ENCODE measurements at places on chromosomes 3 and 15.

- peak; percentile 78 for DNase-seq
These were observed 27.4 kb downstream of the STOML1 start for GRCh38 chr15:73964736-73965093.

DNA sequence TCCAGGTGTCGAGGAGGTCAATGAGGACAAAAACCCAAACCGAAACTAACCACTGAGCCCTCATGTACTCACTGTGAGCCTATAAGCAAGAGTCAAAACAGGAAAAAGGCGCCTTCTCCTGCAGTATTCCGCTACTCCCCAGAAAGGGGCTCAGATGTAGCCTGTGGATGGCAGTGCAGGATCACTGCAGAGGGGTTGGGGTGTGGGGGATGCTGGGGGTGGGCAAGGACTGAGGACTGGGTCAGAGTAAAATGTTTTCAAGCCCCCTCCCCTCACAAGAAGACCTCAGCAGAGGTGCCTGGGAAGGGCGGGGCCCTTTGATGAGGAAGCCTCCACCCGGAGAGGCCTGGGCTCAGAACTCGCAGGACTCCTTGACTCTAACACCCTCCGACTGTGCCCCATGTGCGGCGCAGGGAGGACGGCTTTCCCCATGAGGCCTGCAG lies 170.1 kb downstream of the OSBPL10 start:
- DNase-seq: no peak

- DNase-seq: no peak
These were observed 30.1 kb downstream of the CFAP161 start for GRCh38 chr15:81163961-81164800.

DNA sequence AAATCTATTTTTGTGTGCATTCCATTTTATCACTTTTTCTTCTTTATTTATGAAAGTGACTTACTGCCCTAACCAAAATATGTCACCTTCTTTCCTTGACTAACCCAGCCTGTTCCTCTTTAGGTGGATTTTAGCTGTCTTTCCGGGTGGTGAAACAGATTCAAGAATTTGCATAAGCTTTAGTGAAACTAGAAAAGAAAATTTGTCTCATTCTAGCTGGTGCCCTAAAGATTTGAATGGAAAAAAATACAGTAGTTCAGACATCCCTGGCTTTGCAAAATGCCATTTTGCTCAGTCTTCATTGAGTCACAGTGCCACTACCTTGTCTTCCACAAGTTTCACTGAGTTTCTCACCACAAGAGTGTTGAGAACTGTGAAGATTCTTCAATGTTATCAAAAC lies 28.2 kb upstream of the CCDC50 start:
- no peak for DNase-seq

DNA sequence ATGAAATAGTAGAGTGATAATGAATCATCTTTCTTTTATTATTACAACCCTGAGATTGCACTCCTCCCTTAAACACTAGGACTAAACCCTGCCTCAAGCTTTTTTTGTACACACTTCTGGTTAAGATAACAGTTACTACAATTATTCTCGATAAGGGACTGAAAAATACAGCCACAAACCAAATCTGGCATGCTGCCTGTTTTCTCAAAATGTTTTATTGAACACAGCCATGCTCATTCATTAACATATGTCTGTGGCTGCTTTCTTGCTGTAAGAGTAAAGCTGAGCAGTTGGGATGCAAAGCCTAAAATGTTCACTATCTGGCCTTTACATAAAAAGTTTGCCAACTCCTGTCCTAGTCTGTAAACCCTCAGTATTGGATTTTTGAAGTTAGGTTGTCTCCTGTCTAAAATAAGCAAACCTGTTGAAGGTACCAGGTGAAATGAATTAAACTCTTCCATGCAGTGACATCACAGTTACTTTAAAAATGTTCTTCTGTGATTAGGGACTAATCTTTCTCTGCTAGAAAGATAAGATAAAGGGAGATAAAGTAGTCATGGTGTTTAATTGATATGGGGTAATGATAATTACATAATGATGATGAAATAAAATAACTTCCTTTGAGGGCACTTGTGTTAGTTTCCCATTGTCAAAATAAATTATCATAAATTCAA lies 218.2 kb downstream of the STXBP5L start:
- DNase-seq: no peak

DNA sequence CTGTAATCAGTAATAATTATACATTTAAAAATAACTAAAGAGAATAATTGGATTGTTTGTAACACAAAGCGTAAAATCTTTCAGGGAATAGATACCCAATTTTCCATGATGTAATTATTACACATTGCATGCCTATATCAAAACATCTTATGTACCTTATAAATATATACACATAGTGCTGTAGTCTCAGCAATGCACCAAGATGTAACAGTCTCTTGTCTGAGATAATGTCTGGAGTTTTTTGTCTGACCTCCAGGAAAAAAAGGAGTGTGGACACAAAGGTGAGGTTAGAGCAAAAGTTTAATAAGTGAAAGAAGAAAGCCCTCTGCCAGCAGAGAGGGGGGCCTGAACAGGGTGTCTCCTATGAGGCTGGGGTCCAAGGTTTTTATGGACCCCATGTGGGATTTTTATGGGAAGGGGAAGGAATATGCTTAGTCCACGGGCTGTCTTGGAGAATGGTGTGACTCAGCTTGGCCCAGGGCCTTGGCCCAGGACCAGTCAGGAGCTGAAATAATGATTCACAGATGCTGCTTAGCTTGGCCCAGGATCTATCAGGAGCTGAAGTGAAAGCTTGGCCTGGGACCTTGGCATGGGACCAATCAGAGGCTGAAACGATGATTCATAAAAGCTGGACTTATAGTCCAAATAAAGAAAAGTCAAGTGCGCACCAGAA lies 545.0 kb downstream of the ZPLD1 start:
- DNase-seq: no peak

- no peak for DNase-seq
These were observed 354.1 kb downstream of the GABRG3 start for GRCh38 chr15:27324886-27325615.

- peak; percentile 28 for DNase-seq
These were observed 13.6 kb downstream of the WNT7A start for GRCh38 chr3:13866041-13866965.

DNA sequence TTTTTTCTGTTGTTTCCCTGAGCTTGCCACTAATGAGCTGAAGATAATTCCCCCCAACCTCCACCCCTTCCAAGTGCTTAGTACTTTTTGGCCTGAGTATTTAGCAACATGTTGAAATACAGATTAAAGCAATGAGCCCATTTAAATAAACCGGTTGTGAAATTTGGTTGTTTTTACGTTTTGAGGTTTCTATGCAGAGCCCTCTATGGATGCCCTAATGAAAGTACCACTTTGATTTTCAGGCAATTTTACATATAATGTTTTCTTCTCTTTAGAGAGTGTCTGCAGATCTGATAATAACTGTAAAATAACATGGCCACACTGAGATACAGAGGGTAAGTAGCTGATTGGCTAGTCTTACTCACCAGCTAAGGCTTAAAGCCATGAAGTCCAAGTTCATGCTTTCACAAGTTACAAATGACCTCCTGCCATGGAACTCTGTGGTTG lies 139.4 kb upstream of the SLC7A14 start:
- no peak for DNase-seq

GRCh38 chr15:67064607-67065530 lies 533 bp upstream of the SMAD3 start:
- no peak for DNase-seq

DNA sequence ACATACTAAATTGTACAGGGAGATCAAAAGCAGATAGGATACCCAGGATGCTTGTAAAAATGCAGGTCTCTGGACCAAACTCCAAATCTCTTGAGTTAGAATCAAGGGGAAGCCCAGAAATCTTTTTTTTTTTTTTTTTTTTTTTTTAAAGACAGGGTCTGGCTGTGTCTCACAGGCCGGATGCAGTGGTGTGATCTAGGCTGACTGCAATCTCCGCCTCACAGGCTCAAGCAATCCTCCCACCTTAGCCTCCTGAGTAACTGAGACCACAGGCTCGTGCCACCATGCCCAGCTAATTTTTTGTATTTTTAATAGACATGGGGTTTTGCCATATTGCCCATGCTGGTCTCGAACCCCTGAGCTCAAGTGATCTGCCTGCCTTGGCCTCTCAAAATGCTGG lies 373.5 kb downstream of the SHQ1 start:
- DNase-seq: no peak

GRCh38 chr3:116316771-116317170 lies 128.5 kb downstream of the LSAMP start:
- DNase-seq: no peak

- DNase-seq: no peak
These were observed 142.7 kb upstream of the BHLHE40 start for GRCh38 chr3:4836516-4836915.

- no peak for DNase-seq
These were observed 14.1 kb downstream of the PARL start for GRCh38 chr3:183870563-183870962.

- DNase-seq: no peak
These were observed 1.5 kb downstream of the GPR87 start for GRCh38 chr3:151315136-151315535.

- no peak for DNase-seq
These were observed 70.7 kb upstream of the VEPH1 start for GRCh38 chr3:157573780-157574378.

DNA sequence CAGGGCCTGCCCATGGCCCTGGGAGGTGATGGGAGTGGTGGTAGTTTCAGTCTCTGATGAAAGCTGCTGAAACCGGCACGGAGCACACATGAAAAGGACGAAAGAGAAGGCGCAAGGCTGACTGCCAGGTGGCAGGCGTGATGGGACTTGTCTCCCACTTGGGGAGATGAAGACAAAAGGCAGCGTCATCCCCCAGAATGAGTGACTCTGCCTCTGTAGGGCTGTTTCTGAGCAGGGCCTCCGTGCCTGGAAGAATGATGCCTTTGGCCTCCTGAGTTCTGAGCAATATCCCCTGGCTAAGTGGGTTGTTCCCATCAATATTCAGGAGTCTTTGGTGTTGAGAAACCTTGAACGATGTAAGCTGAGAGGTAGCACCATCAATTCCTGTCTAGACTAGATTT lies 237.8 kb downstream of the OPA1 start:
- no peak for DNase-seq

- no peak for DNase-seq
These were observed 26.6 kb upstream of the SMAD6 start for GRCh38 chr15:66675446-66675845.

DNA sequence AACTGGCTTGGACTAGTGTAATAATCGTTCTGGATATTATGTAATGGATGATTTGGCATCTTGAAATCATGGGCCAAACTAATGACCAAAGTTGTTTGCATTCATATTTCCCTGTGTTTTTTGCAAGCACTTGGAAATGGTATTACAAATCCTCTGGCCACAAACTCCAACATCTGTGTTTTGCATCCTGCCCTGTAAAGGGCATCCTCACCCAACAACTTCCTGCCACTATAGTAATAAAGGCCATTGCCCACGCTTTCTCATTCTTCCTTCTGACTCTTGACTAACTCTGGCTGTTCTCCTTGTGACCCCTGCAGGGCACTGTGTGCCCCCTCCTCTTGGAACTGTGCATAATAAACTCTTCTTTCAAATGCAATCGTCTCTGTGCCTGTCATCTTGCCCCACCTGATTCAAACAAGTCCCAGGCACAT lies 25.4 kb upstream of the PSMD6 start:
- no peak for DNase-seq

GRCh38 chr3:122013448-122013925 lies 8.6 kb downstream of the ILDR1 start:
- no peak for DNase-seq

DNA sequence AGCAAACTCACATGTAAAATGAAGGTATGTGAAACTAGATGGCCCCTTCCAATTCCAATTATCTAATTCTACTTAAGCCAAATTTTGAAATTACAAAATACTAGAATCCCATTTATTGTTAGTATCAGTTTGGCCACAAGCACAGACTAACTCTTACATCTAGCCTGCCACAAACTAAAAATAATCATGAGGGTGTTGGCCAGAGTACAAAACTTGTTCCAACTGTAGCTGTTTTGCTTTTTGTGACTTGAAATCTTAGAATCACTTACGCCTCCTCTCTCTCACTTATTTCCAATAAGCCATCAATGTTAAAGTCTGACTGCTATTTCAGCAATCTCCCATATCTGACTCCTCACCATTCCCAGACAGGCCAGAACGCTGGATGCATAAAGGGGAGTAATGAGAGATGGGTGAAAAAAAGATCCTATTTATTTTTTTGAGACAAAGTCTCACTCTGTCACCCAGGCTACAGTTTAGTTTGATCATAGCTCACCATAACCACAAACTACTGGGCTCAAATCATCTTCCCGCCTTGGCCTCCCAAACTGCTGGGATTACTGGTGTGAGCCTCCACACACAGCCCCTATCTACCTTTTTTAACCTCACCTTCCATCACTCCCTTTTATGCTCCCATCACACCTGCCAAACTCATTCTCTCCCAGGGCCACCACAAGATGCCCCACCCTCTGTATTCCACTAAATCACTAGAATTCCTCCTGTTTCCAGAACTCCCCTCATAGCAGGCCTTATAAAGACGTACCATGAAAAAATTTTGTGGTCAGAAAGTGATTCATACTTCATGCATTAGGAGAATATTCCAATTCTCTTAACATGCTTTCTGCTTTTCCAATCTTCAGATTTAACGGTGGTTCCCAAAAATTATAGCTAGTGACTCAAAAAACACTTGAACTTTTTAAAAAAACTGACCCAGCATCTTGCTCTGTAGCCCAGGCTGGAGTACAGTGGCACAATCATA lies 36.5 kb downstream of the ATOSA start:
- no peak for DNase-seq

DNA sequence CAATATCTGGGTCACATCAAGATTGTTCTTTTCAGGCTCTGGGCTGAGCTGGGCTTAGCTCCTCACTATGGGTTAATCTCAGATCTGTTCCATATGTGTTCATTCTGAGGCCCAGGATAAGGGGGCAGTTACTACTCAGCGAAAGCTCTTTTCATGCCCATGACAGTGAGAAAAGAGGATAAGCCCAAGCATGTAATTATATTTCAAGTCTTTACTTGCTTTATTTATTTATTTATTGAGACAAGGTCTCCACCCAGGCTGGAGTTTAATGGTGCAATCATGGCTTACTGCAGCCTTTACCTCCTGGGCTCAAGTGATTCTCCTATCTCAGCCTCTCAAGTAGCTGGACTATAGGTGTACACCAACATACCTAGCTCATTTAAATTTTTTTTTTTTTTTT lies 44.7 kb upstream of the SELENOK start:
- DNase-seq: no peak

- no peak for DNase-seq
These were observed 53.4 kb downstream of the UBE2E1 start for GRCh38 chr3:23859012-23859743.

GRCh38 chr3:10322352-10322710 lies 1.4 kb upstream of the SEC13 start:
- no peak for DNase-seq

- DNase-seq: no peak
These were observed 18.2 kb upstream of the AMOTL2 start for GRCh38 chr3:134392336-134392983.

GRCh38 chr3:187909866-187910265 lies 164.6 kb upstream of the BCL6 start:
- no peak for DNase-seq

GRCh38 chr3:30421266-30421665 lies 185.1 kb upstream of the TGFBR2 start:
- no peak for DNase-seq

GRCh38 chr3:8529738-8530525 lies 28.3 kb downstream of the LMCD1 start:
- no peak for DNase-seq

- DNase-seq: no peak
These were observed 7.9 kb upstream of the FBXO22 start for GRCh38 chr15:75895731-75896130.

GRCh38 chr3:101850246-101851051 lies 1.1 kb downstream of the NFKBIZ start:
- DNase-seq: no peak

GRCh38 chr15:85973584-85974347 lies 105.9 kb upstream of the AGBL1 start:
- DNase-seq: no peak

- DNase-seq: no peak
These were observed 14.3 kb downstream of the AKAP13 start for GRCh38 chr15:85394554-85395333.
